ENCODE measurements at places on chromosomes 13 and 19.

DNA sequence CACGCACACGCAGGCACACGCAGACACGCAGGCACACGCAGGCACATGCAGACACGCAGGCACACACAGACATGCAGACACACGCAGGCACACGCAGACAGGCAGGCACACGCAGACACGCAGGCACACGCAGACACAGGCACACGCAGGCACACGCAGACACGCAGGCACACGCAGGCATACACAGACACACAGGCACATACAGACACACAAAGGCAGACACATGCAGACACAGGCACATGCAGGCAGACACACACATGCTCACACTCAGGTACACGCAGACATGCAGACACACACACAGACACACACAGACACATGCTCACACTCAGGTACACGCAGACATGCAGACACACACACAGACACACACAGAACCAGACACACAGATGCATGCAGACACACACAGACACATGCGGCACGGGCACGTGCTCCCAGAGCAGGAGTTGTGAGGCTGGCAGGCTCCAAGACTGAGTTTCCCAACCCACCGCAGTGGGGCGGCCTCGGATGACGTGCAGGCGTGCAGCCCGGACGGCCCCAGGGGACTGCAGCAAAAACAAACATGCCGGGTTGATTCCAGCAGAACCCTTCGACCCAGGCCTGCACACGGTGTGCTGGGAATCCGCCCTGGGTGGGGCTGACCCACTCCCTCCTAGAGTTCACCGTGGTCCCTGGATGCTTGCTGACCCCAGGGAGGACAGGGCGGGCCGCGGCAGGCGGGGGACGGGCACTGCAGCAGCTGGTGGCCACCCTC lies 100.0 kb downstream of the GADD45B start:
- DNase-seq, result no peak

DNA sequence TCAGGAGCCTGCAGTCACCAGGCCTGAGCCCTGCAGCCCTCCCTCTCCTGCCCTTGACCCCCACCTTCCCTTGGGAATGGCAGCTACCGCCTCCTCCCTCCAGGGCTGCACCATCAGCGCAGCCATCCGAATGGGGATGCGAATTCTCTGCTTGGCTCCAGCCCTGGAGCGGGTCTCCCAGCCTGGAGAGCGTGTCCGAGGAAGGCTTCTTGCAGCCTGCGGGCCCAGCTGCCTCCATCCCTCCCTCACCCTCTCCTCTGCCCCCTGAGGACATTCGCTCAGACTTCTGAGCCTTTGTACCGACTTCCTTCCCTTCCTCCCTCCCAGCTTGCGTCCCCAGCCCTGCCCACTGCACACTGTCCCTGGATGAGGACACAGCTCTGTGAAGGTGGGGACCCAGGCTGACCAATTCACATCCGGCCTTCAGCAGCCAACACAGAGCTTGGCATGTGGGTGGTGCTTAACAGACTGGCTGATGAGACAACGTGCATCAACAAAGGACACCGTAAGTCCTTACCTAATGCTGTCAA lies 6.0 kb upstream of the NKPD1 start:
- no peak for DNase-seq

GRCh38 chr13:33270895-33271538 lies 14.5 kb downstream of the STARD13 start:
- DNase-seq, result no peak

GRCh38 chr13:48654511-48654910 lies 782 bp downstream of the CYSLTR2 start:
- DNase-seq, result no peak

DNA sequence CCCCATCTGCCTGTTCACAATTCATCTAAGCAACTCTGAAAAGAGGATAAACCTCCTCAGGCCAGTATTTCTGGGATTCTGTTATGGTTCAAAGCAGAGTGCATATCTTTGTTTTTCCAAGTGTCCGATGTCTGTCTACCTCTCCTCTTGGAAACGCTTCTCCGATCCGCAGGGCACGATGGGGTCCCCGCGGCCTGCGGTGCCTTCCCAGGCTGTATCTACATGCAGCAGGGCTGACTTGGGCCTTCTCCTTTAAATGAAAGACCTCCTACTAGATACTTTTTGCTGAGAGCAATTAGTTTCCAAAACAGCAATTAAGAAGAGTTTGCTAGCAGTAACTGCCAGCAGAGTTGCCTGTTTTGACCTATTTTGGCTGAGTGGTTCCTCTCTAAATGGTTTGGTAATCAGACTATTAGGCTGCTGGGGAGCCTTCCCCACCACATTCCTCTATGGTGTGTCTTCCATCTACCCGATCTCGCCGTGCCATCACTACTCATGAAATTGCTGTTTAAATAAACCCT lies 23.5 kb downstream of the COL4A2 start:
- no peak for DNase-seq
